Right lung (tissue), 10 donors: ENCODE measurements at places on chromosomes 7 and 10.

GRCh38 chr10:844552-844951, 87.0 kb downstream of the LARP4B start:
- DNase-seq: no peak

DNA sequence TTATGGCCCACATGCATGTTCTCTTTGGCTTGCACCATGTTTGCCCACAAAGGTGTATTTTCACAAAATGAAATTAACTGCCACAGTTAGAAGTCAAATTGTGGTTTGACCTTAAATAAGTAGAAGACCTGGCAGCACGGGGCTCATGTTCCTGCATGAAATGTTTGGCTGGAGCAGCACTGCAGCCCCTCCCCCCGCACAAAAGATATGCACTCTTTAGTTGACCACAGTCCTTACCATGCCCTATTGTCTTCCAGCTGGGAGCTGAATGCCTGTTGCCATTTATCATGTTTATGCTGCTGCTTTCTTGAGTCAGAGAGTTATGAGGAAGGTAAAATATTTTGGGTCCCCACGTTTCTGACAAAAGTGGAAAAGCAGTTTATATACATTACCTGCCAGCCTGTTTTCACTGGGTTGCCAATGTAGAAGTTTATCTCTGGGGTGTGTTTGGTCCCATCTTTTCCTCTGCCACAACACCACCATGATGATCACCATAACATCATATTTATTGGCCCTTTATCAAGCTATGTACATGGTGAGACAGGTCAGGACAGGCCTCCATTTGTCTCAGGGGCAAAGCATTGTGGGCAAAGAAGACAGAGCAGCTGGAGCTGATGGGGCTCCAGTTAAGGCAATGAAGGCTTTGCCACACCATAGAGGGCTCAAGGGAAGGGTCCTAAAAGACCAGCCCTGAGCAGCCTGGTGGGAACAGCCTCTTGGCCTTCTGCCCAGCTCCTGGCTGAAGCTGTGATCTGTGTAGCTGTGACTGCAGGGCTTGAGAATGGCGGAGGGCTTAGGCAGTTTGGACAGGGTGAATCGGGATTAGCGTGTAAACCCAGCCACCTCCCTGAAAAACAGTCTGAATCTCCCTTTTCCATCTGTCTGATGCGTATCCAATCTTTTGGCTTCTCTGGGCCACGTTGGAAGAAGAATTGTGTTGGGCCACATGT, 5.4 kb downstream of the PRF1 start:
- DNase-seq: no peak

- no peak for DNase-seq
These were observed 4.6 kb downstream of the CRYGN start for GRCh38 chr7:151435103-151435916.

GRCh38 chr7:39130274-39130673, 152.6 kb downstream of the POU6F2 start:
- no peak for DNase-seq

DNA sequence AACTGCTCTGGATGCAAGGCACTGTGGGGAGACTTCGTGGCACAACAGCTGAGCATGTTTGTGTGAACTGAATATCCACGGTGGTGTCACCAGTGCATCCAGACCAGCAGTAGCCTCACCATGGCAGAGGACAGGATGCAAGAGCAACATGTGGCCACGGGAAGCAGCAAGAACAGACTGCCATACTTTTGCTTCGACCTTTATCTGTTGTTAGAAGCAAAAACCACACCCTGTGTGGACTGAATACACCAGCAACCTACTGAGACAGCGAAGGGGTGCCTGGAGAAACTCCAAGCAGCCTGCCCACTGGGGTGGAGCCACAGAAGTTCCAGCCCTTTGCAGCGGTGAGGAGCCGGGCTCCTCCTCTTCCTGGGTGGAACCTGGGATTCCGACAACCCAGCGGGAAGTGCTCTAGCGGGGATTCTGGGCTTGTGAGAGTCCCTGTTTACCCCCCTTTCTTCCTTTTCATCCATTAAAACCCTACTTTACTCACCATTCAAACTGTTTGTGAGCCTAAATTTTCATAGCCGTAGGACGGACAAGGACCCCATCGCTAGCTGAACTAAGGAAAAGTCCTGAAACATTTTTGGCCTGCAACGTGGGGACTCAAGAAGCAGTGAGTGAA, 584.9 kb downstream of the GRM8 start:
- no peak for DNase-seq

DNA sequence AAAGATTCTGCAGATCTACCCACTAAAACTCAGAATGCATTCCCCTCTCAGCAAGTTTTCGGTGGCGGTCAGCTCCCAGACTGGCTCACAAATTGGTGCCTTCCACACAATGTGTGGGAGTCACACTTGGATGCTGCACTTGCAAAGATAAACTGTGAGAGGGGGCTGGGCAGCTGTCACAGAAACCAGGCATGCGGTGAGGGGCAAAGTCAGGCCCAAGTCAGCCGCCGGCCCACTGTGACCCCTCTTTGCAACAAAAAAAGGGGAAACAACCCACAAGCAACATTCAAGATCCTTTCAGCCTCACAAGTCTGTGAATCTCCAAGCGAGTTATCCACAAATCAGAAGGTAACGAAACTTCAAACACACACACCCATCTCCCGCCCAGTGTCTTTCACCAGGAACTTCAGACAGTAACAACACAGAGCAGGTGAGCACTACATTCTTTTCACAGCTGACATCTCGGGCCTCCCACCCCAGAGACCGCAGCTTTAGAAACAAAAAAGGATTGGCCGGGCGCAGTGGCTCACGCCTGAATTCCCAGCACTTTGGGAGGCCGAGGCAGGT, 32.0 kb downstream of the SNX8 start:
- DNase-seq: no peak

DNA sequence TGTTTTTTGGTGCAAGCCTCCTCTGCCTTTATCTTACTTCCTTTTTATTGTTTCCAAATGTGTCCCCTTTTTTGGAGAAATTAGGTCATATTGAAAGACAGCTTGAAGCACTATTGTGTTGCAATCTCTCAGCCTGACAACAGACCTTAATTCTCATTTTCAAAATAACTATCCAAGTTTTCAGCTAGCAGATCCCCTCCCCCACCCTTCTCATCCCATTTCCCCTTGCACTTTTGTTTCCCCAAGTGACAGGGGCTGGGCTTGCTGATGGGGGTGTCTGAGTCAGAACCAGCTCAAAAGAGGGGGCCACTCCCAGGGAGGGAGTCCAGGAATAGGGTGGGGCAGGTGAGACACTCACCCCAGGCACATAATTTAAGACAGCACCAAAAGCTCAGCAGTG, 75.3 kb downstream of the MKI67 start:
- DNase-seq: peak; percentile 49

GRCh38 chr10:132549371-132549770, 11.8 kb downstream of the INPP5A start:
- no peak for DNase-seq

DNA sequence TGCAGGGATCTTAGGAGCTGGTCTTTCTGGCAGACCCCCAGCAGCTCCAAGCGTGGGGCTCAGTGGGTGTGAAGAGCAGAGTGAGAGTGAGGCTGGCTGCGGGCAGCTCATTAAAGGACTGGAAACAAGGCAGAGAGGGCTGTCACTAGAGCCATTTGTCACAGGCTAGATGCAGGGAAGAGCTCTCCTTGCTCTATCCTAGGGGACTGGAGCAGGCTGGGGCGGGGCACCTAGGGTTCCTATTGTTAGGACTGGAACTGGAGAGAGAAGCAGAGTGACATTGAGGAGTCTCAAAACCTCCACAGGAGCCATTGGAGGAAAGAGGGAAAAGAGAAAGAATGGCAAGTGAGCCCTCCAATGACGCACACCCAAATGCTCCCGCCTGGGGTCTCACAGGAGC, 772 bp upstream of the DDC start:
- no peak for DNase-seq

DNA sequence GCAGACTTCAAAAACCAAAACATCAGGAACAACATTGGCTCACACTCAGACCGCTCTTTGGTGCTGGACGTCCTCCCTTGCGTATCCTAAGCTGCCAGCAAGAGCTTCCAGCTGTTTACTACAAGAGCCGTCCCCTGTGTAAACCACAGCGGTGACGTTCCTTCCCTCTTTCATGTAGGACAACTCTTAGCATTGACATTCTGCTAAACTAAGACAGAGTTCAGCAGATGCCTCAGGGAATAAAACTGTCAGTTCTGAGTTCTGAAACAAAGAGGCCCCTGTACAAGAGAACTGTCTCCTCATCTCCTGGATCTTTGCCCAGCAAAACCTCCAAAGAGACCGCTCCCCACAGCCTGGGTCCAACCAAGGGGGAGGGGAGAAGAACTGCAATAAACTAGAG, 57.8 kb upstream of the OPALIN start:
- peak; percentile 89 for DNase-seq
